ENCODE measurements at places on chromosomes 7 and 10. TPM values are rescaled to one million over a fixed set of nuclear protein-coding genes. Genes with fewer than 3 reads are reported as not detected.
A peak's percentile ranks its signal among the peaks of the same experiment; 100 is the strongest.

Gene OR2A7
- 6.5 TPM for total RNA-seq

Gene CALHM1
- total RNA-seq = not detected

- no peak for DNase-seq
- H3K27me3 ChIP-seq = no peaks in the 10 kb centered on the region
- H3K36me3 ChIP-seq = peaks cover under 1% of the 10 kb centered on the region
- H3K4me1 ChIP-seq = no peaks in the 10 kb centered on the region
Observed at GRCh38 chr10:75002351-75002725, 109.1 kb upstream of the SAMD8 start.

Gene OR6B1
- total RNA-seq = not detected

GRCh38 chr10:6430423-6430980, 149.6 kb downstream of the PRKCQ start:
- H3K36me3 ChIP-seq = no peaks in the 10 kb centered on the region
- H3K27me3 ChIP-seq = peaks cover 6% of the 10 kb centered on the region
- no peak overlapping the region for H3K4me3 ChIP-seq
- peaks cover 5% of the 10 kb centered on the region for H3K4me1 ChIP-seq

Gene IGF2BP3
- total RNA-seq = 60.2 TPM

DNA sequence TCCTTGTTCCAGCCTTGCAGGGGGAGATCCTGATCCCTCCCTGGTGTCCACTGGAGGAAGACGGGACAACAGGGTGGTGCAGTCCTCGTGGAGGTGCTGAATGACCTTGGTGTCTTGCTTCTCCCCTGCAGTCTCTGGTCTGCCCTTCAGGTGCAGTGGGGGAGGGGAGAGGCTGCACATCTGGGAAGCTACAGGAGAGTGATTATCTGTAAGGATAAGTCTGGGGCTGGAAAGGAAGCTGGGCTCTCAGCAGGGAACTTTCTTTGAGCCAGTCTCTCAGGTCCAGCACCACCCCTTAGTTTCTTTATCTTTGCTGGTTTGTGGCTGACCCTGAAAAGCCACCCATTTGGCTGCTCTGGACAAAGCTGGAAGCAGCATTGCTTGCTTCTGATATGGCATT, 275.6 kb downstream of the CCSER2 start:
- H3K4me3 ChIP-seq = no peak overlapping the region
- DNase-seq = no peak
- no peaks in the 10 kb centered on the region for H3K36me3 ChIP-seq
- no peaks in the 10 kb centered on the region for H3K4me1 ChIP-seq
- no peaks in the 10 kb centered on the region for H3K27me3 ChIP-seq

DNA sequence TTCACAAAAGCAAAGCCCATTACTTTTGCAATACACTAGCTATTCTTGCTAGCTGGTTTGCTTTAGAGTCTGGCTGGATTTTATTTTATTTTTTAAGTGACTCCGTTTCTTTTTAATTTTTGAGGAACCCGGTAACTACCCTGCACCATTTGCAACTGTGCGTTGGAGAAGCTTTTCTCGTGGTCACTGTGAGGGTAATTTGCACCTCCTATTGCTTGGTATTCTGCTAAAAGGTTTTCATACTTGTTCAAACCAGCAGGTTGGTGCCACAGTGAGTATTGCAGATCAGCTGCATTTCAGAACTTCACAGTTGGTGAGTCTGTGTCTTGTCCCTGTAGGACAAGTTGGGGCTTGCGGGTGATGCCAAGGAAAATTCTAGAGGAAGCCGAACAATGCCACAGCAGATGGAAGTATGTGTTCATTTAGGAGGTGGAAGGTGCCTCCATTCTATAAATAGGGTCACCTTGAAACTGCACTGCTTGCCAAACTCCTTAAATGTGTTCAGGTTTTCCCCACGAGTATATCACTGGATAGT, 3.9 kb upstream of the NMT2 start:
- H3K4me1 ChIP-seq = no peaks in the 10 kb centered on the region
- no peaks in the 10 kb centered on the region for H3K27me3 ChIP-seq
- no peak for DNase-seq
- H3K4me3 ChIP-seq = no peak overlapping the region
- no peak overlapping the region for H3K27ac ChIP-seq

Gene INHBA
- 2.8 TPM for total RNA-seq

- DNase-seq = no peak
- no peak overlapping the region for H3K4me3 ChIP-seq
- peaks cover 12% of the 10 kb centered on the region for H3K4me1 ChIP-seq
- peaks cover 19% of the 10 kb centered on the region for H3K36me3 ChIP-seq
- H3K27me3 ChIP-seq = no peaks in the 10 kb centered on the region
Observed at GRCh38 chr10:27150261-27150660, 3.9 kb downstream of the YME1L1 start.

DNA sequence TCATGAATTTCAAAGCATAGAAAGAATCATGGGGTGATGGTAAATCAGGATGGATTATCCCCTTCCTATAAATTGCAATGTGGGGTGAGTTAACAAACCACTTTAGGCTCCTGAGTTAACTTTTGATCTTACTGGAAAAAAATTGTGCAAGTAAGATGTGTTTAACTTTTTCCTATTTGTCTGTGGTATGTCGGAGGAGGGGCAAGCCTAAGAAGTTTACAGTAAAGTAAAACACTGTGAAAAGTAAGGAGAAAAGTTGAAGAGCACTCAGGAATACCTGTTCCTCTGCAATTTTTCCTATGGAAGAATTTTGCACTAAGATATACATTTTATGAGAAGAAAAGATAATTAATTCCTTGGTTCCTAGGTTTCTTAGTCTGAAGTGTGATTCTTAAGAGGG, 44.4 kb downstream of the IFIT5 start:
- no peak overlapping the region for H3K4me3 ChIP-seq
- peaks cover 16% of the 10 kb centered on the region for H3K4me1 ChIP-seq
- DNase-seq = no peak
- peak overlapping the region; percentile 66 for H3K27ac ChIP-seq

Gene OPN4
- total RNA-seq = not detected

DNA sequence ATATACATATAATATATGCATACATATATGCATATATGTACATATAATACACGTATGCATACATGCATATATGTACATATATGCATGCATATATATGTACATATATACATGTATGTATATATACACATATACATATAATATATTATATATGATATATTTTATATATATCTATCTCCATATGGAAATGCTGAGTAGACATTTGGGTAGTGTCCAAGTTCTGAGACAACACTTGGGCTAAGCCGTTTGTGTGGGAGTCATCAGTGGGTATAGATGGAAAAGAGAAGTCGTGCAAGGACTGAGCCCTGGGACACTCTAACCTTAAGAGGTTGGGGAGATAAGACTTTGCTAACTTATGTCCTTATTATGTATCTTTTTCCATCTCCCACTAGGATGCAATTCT, 165.2 kb upstream of the PODXL start:
- H3K27ac ChIP-seq = no peak overlapping the region
- no peaks in the 10 kb centered on the region for H3K36me3 ChIP-seq
- no peak for DNase-seq
- H3K4me3 ChIP-seq = no peak overlapping the region

GRCh38 chr10:11275651-11276050, 258.0 kb downstream of the CELF2 start:
- H3K4me1 ChIP-seq = peaks cover 3% of the 10 kb centered on the region
- no peaks in the 10 kb centered on the region for H3K27me3 ChIP-seq
- no peak overlapping the region for H3K4me3 ChIP-seq
- peaks cover 41% of the 10 kb centered on the region for H3K36me3 ChIP-seq

GRCh38 chr10:17203416-17203815, 1.9 kb upstream of the TRDMT1 start:
- no peak overlapping the region for H3K27ac ChIP-seq
- no peaks in the 10 kb centered on the region for H3K27me3 ChIP-seq
- H3K4me3 ChIP-seq = no peak overlapping the region
- H3K36me3 ChIP-seq = no peaks in the 10 kb centered on the region
- no peak for DNase-seq

GRCh38 chr7:66281678-66282590, 76.8 kb downstream of the TPST1 start:
- peak overlapping the region; percentile 50 for H3K27ac ChIP-seq
- DNase-seq = no peak
- peaks cover 11% of the 10 kb centered on the region for H3K4me1 ChIP-seq
- no peak overlapping the region for H3K4me3 ChIP-seq
- no peaks in the 10 kb centered on the region for H3K27me3 ChIP-seq
- no peaks in the 10 kb centered on the region for H3K36me3 ChIP-seq

Gene HYAL4
- total RNA-seq = not detected

Gene ADCYAP1R1
- 0.25 TPM for total RNA-seq

DNA sequence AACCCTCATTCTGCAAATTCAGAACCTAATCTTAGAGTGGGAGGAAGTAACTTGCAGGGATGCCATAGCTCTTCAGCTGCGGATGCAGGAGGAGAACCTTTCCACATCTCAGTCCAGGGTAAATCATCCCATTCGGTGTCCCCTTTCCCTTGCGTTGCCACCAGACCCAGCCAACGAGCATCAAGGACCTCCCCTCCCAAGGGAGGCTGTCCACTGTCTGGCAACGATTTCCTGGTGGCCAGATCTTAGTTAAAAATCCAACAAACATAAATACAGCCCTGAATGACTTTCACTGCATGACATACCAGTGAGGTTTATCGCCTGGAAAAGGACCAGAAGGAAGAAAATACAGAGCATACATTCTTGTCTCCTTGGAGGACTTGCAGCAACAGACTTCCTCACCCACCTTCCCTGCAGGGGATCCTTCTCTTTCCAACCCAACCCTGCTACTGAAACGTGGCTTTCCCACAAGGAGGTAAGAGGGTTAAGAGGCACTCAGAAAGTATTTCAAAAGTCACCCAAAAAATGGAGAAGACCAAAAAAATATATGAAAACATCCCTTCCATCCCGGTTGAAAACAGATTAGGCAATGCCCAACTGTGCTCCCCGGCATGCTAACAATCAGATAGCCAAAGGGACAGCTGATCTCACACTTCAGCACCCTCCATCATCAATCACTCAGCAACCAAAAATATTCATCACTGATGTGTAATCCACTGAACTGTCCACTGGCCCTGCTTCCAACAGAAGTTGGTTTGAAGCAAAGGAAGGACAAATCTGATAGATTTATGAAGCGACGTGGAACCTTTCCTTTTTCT, 206.6 kb downstream of the TNS3 start:
- H3K36me3 ChIP-seq = peaks cover 5% of the 10 kb centered on the region
- no peak overlapping the region for H3K4me3 ChIP-seq
- no peak for DNase-seq

DNA sequence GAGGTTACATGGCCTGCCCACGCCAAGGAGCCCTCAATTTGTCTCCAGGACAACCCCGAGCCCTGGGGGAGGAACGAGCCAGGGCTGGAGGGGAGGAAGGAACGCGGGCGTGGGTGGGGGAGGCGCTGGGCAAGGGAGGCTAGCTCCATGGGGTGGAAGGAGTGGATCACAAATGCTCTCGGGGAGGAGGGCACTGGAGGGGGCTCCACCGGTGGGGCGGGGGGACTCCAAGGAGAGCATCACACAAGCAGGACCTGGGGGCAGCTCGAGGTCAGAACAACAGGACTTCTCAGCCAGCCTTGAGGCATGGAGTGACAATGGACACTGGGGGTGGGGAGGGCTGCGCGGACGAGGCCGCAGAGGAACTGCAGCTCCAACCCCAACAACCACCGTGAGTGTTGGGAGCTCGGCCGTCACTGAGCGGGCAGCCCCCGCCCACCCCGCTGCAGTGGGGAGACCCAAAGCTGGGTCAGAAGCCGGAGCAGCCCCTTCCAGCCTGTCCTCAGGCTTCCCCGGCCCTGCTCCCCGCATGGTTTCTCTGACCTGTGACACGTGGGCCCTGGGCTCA, 41.1 kb downstream of the STK32C start:
- H3K27ac ChIP-seq = no peak overlapping the region
- DNase-seq = no peak
- H3K4me1 ChIP-seq = peaks cover 22% of the 10 kb centered on the region
- H3K36me3 ChIP-seq = no peaks in the 10 kb centered on the region
- peaks cover 2% of the 10 kb centered on the region for H3K27me3 ChIP-seq
- H3K4me3 ChIP-seq = no peak overlapping the region

Gene LLCFC1
- not detected for total RNA-seq

- H3K36me3 ChIP-seq = no peaks in the 10 kb centered on the region
- H3K4me1 ChIP-seq = no peaks in the 10 kb centered on the region
- DNase-seq = peak; percentile 83
- H3K27ac ChIP-seq = no peak overlapping the region
Observed at GRCh38 chr10:79929409-79929904, 19.4 kb downstream of the SFTPD start.

DNA sequence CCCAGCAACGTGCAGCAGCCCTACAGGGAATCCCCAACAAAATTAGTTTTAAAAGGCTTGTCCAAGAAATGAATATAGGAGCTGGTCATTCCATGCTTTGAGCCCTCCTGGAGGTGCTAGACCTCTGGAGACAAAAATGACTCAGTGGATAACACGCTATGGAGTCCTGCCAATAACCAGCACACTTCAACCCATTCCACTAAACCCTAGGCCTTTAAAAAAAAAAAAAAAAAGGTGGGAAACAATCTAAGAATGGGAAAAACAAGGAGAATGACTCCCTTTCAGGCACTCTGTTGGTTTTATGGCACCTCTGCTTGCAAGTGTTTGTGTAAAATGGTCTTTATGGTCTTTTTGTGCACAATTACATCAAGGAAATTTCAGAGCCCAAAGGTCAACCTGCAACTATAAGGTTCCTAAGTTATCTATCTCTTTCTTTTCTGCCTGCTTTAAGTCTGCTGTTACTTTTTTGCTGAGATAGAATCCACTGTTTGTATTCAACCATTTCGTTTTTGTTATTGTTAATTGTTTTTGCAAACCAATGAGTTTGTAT, 21.3 kb downstream of the AVL9 start:
- H3K36me3 ChIP-seq = no peaks in the 10 kb centered on the region
- no peaks in the 10 kb centered on the region for H3K27me3 ChIP-seq
- H3K4me1 ChIP-seq = no peaks in the 10 kb centered on the region

Gene ZWINT
- 6.7 TPM for total RNA-seq

GRCh38 chr7:75982306-75983064, 11.9 kb downstream of the TMEM120A start:
- no peaks in the 10 kb centered on the region for H3K4me1 ChIP-seq
- no peak overlapping the region for H3K27ac ChIP-seq
- peaks cover 80% of the 10 kb centered on the region for H3K36me3 ChIP-seq

Gene GPR22
- not detected for total RNA-seq

- DNase-seq = no peak
- H3K27me3 ChIP-seq = no peaks in the 10 kb centered on the region
- H3K4me1 ChIP-seq = peaks cover 15% of the 10 kb centered on the region
- H3K4me3 ChIP-seq = no peak overlapping the region
- no peak overlapping the region for H3K27ac ChIP-seq
- H3K36me3 ChIP-seq = peaks cover 16% of the 10 kb centered on the region
Observed at GRCh38 chr7:73517241-73517995, 4.7 kb downstream of the BAZ1B start.

DNA sequence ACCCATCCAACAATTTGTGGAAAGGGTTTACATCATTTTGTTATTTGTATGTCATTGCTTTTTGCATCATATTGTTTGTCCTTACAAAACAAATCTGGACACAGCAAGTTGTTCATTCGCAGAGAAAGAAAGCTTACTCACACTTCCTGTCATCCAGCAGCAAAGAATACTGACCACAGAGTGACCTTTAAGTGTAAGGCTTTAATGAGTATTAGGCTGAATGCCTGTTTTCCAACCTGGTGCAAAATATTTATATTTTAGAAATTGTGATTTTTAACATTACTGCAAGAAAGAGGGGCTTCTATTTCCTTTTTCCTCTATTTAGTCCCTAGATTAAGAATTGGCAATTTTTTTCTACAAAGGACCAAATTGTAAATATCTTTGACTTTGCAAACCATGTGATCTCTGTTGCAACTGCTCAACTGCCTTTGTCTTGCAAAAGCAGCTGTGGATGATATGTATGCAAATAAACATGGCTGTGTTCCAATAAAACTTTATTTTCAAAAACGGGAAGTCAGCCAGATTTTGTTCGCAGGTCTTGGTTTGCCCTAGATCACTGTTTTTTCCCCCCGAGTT, 27.8 kb upstream of the ITGB1 start:
- no peaks in the 10 kb centered on the region for H3K36me3 ChIP-seq
- H3K27ac ChIP-seq = no peak overlapping the region
